ENCODE measurements at places on chromosomes 5 and 9.

DNA sequence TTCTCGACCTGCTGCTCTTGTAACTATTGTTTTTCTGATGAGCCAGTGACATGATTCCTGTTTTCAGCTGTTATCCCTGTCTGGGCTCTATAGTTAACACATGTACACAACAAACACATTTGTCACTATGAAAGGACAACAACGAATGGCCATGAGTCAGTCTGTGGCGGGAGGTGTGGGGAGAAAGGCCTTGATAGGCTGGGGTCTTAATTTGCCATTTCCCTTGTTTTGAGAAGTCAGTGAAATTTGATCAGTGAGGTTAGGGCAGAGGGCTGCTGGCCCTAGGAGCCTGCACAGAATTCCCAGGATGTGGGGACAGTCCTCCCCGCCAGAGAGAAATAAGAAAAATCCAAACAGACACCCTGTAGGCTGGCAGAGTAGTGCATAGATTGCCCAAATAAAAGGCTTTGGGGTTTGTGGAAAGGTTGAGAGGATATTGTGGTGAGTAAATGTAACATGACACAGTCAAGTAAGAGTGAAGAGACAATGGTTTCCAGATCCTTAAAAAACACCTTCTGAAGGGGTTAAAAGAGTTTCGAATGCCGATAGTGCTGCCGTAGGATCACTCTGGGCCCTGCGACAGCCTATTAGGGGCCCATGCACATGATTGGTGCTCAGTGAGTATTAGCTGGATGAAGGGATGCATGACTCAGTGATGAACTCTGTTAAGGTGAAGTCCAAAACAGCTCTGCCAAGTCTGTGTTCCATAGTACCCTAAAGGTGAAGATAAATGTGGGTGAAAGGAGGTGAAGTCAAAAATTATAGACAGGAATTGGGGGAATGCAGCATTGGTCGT lies 110.9 kb upstream of the PRRC1 start:
- DNase-seq, result no peak

DNA sequence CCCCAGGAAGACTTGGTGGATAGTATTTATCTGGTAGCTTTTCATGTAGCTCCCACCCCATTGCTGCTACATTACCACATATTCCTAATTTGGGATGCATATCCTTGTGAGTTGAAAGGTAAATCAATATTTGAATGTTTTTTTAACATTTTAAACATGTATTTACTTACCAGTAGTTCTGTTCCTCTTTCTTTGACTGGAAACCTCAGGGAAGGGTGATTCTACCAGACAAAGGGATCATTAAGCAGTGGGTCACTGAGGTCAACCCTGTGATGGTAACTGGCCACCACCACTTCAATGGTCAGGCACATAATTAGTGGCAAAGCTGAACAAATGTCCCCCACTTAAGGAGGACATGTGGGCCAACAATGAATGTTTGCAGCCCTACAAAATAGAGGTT lies 27.2 kb upstream of the KLF9 start:
- no peak for DNase-seq

GRCh38 chr9:18404434-18405029 lies 69.4 kb upstream of the ADAMTSL1 start:
- no peak for DNase-seq

DNA sequence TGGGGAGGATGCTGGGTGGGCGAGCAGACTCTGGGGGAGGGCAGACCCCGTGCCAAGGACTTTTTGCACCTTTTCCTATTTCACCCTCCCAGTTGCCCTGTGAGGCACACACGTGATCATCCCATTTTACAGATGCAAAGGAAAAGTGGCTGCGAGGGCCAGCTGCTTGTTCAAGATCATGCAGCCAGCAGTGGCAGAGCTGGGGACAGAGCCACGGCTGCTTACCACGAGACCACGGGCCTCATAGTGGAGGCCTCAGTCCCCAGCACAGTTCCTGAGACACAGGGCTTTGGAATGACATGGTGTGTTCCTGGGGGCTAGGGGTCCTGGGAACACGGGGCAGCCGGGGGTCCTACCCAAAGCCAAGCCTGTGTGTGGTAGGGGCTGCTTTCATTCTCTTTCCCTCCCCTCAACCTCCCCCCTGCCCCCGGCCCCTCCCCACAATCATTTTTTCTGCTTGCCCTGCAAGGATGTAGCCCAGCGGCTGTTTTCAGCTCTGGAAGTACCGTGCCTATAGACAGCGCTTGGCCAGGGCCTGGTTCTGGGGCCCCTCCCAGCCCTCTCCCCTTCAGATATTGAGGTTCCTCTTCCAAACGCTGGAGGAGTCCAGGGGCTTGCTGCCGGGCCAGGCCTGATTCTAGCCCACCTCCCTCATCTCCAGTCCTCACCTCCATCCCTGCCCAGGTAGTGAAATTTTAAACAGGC lies 58.5 kb upstream of the IER5L start:
- DNase-seq, result no peak

- DNase-seq, result no peak
Observed at GRCh38 chr5:129631961-129632360, 115.9 kb upstream of the MINAR2 start.

DNA sequence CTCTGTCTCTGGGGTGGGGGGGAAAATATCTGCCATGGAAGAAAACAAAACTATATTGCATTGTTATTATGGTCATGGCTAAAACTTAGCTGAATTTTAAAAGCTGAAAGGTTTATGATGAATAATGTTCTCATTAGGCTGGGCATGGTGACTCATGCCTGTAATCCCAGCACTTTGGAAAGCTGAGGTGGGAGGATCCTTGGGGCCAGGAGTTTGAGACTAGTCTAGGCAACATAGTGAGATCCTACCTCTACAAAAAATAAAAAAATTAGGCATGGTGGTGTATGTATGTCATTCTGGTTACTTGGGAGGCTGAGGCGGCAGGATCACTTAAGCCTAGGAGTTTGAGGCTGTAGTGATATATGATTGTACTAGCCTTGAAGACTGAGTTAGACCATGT lies 44.5 kb downstream of the IPO11 start:
- no peak for DNase-seq

DNA sequence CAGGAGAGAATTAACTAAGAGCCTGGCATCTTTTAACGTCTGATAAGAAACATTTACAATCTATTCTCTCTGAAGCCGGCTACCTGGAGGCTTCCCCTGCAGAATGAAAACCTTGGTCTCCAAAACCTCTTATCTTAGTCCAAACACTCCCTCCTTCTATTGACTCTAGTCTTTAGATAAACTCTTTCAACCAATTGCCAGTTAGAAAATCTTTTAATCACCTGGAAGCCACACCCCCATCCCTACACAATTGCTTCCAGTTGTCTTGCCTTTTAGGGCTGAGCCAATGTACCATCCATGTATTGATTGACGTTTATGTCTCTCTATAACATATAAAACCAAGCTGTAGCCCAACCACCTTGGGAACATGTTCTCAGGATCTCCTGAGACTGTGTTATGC lies 1343.1 kb upstream of the C9orf72 start:
- DNase-seq, result no peak

- no peak for DNase-seq
Observed at GRCh38 chr9:88821033-88821745, 170.1 kb upstream of the S1PR3 start.

GRCh38 chr5:60738461-60738860 lies 38.5 kb upstream of the DEPDC1B start:
- DNase-seq, result no peak

DNA sequence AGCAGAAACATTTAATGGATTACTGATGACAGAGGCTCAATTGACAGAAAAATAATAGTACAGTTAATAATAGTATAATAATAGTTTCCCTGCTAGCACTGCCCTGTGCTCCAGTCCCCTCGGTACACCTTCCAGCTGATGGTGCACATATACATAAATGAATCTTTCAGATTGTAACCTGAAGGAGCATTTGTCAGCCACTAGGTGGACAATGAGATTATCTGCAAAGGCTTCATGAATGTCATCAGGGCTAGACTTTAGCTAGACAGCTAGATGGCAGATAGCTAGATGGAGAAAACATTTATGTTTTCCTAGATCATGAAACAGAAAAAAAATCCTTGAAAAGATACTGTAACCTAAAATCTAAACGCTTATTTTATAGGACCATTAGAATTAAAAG lies 304.4 kb upstream of the SMC2 start:
- no peak for DNase-seq
